Trophoblast cell (in vitro differentiated cells and primary cell): ENCODE measurements at places on chromosomes 7 and 10.

DNA sequence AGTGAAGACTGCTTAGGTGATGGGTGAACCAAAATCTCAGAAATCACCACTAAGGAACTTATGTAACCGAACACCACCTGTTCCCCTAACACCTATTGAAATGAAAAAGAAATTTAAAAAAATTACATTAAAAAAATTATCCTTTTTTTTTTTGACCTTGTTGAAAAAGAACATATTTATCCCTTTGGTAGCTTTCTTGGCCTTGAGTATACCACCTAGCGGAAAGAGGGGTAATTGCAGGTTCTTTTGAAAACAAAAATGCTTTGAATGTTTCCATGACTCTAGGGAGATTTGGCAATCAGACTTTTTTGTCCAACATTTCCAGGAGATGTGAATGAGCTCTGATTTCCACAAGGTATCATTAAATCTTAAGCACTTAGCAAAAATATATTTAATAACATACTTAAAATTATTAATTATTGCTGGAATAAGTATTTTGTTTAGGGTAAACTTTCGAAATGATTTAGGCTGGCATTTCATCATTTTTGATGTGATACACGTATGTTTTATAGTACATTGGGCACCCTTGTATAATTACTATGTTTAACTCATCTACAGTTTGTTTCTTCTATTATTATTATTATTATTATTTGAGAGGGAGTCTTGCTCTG, 47.0 kb upstream of the ELMO1 start:
- H3K27me3 ChIP-seq: no peaks in the 10 kb centered on the region
- H3K27ac ChIP-seq: peak overlapping the region; percentile 31
- no peak overlapping the region for H3K4me3 ChIP-seq
- peak; percentile 87 for DNase-seq

GRCh38 chr7:51543801-51544553, 227.4 kb upstream of the COBL start:
- H3K36me3 ChIP-seq: no peaks in the 10 kb centered on the region
- DNase-seq: no peak
- peaks cover 5% of the 10 kb centered on the region for H3K4me1 ChIP-seq

DNA sequence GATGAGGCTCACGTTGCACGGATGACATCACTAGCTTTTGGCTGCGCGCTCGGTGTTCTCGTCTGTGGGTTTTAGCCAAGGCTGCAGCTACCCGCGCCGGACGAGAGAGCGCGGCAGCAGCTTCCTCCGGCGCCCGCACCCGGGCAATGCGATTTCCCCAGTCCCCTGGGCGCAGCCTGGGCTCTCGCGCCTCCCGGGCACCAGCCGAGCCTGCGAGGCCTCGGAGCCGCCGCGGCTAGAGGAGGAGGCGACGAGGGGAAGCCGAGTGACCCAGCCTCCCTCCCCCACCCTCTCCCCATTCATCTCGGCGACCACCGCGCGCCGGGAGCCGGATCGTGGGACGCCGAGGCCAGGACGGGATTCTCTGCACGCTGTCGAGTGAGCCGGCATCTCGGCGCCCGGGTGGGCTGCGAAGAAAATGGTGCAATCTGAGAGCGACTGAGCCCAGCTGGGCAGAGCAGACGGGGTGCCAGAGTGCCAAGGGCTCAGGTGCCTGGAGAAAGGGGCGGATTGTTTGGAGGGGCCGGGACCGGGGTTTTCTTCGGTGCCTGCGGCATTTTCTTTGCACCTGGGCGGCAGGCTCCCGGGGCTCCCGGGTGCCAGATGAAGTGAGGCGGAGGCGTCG, 1.2 kb upstream of the TMEM178B start:
- peak overlapping the region; percentile 36 for H3K4me3 ChIP-seq
- no peak for DNase-seq
- H3K27ac ChIP-seq: no peak overlapping the region
- no peaks in the 10 kb centered on the region for H3K36me3 ChIP-seq
- peaks cover 39% of the 10 kb centered on the region for H3K27me3 ChIP-seq
- H3K4me1 ChIP-seq: peaks cover 15% of the 10 kb centered on the region

- H3K27me3 ChIP-seq: no peaks in the 10 kb centered on the region
- H3K4me1 ChIP-seq: peaks cover 4% of the 10 kb centered on the region
- H3K27ac ChIP-seq: no peak overlapping the region
- H3K4me3 ChIP-seq: no peak overlapping the region
- no peaks in the 10 kb centered on the region for H3K36me3 ChIP-seq
Observed at GRCh38 chr10:15737656-15738055, 17.9 kb upstream of the ITGA8 start.

DNA sequence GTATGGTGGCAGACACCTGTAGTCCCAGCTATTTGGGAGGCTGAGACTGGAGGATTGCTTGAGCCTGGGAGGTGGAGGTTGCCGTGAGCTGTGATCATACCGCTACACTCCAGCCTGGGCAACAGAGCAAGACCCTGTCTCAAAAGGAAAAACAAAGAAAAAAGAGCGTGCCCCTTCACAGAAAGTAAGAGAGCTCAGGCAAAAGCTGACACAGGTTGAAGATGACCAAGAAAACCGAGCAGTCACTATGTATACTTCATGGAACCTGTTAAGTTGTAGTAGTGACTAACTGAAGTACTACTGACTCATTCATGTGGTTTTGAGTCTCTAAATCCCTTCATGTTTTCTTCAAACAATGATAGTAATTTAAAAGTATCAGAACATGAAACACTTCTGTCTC, 1.2 kb upstream of the PRRT4 start:
- H3K4me1 ChIP-seq: peaks cover 34% of the 10 kb centered on the region
- no peaks in the 10 kb centered on the region for H3K27me3 ChIP-seq
- H3K27ac ChIP-seq: no peak overlapping the region
- DNase-seq: no peak

- H3K27me3 ChIP-seq: no peaks in the 10 kb centered on the region
- DNase-seq: no peak
- H3K36me3 ChIP-seq: no peaks in the 10 kb centered on the region
- H3K4me1 ChIP-seq: no peaks in the 10 kb centered on the region
- no peak overlapping the region for H3K27ac ChIP-seq
- no peak overlapping the region for H3K4me3 ChIP-seq
Observed at GRCh38 chr10:68121020-68121743, 11.9 kb downstream of the MYPN start.

DNA sequence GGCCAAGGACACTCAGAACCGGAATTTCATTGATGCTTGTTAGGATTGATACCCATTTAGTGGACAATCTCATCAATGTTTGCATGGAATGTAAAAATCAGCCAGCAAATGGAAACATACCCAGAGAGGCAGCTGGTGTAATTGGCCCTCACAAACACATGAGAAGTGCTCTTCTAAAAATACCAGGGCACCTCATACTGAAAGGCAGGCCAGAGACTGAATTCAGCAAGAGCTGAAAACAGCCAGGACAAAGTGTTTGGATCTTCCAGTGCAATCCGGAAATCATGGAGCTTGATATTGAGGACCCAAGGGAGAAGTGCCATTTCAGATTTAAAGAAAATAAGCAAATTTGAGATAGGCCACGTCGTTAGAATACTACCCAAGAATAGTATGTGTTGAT, 498.6 kb downstream of the GALNT17 start:
- H3K27ac ChIP-seq: no peak overlapping the region
- H3K27me3 ChIP-seq: no peaks in the 10 kb centered on the region
- H3K36me3 ChIP-seq: no peaks in the 10 kb centered on the region
- DNase-seq: no peak

- no peak overlapping the region for H3K27ac ChIP-seq
- H3K4me3 ChIP-seq: no peak overlapping the region
- no peaks in the 10 kb centered on the region for H3K27me3 ChIP-seq
- H3K36me3 ChIP-seq: no peaks in the 10 kb centered on the region
Observed at GRCh38 chr10:110425684-110426293, 71.9 kb upstream of the DUSP5 start.

DNA sequence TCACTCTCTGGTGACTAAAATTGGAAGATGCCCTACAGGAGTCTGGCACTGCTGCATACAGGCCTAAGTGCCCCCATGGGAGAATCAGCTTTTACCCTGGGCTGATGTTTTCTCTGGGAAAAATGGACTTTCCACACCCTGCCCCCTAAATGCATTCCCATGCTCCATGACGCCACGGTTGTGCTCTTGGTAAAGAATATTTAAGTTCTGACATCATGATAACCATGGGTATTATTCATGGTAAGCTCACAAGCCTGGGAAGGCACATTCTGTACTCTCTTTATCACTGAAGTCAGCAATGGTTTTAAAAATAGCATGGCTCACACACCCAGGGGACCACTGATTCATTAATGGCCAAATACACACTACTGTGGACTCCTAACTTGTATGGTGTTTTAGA, 43.4 kb downstream of the HIPK2 start:
- no peak overlapping the region for H3K4me3 ChIP-seq
- no peaks in the 10 kb centered on the region for H3K4me1 ChIP-seq
- no peaks in the 10 kb centered on the region for H3K27me3 ChIP-seq
- no peaks in the 10 kb centered on the region for H3K36me3 ChIP-seq
- H3K27ac ChIP-seq: no peak overlapping the region
- peak; percentile 14 for DNase-seq

GRCh38 chr10:110401401-110402076, 96.2 kb upstream of the DUSP5 start:
- H3K36me3 ChIP-seq: no peaks in the 10 kb centered on the region
- no peak overlapping the region for H3K27ac ChIP-seq
- DNase-seq: no peak
- H3K4me3 ChIP-seq: no peak overlapping the region
- H3K4me1 ChIP-seq: peaks cover 18% of the 10 kb centered on the region

- no peak overlapping the region for H3K4me3 ChIP-seq
- H3K36me3 ChIP-seq: no peaks in the 10 kb centered on the region
- no peaks in the 10 kb centered on the region for H3K27me3 ChIP-seq
- peaks cover 4% of the 10 kb centered on the region for H3K4me1 ChIP-seq
- H3K27ac ChIP-seq: no peak overlapping the region
Observed at GRCh38 chr7:76428868-76429805, 4.4 kb downstream of the ZP3 start.

DNA sequence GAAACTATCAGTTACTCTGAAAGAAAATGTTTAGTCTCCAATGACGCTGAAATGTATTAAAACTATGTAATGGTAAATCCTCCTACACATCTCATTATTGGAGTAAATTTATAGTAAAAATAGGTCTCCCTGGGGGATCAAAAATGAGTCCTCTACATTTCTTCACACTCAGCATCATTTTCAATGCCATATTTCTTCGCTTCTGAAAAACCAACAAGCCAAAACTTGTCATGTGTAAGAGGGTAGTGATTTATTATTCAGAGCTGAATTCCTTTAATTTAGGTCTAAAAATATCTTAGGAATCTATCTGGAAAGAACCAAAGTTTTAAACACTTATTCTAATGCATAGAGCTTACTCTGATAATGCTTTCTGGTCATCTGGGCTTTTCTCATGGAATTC, 3.0 kb downstream of the PDK4 start:
- peaks cover 12% of the 10 kb centered on the region for H3K27me3 ChIP-seq
- no peaks in the 10 kb centered on the region for H3K36me3 ChIP-seq
- no peak overlapping the region for H3K27ac ChIP-seq
- H3K4me3 ChIP-seq: no peak overlapping the region
- no peak for DNase-seq

DNA sequence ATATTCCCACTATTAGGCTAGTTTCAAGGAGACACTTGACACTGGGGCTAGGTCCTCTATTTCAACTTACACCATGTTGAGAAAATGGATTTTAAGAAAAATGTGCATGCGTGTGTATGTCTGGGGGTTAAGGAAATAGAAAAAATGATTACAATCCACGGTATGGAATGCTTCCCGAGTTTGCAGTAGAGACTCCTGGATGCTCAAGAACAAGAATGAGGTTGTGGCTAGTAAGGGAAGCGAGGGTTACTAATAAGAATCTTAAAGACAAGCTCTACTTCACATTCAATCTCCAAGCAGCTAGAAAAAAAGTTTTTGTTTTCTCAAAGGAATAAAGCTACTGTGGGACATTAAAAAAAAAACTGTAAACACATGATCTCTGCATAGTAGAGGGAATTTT, 54.7 kb downstream of the ANK3 start:
- DNase-seq: no peak
- H3K4me3 ChIP-seq: no peak overlapping the region
- no peaks in the 10 kb centered on the region for H3K4me1 ChIP-seq
- H3K27ac ChIP-seq: no peak overlapping the region
- H3K27me3 ChIP-seq: no peaks in the 10 kb centered on the region

- no peaks in the 10 kb centered on the region for H3K36me3 ChIP-seq
- H3K27ac ChIP-seq: no peak overlapping the region
- no peak overlapping the region for H3K4me3 ChIP-seq
- H3K4me1 ChIP-seq: no peaks in the 10 kb centered on the region
- no peaks in the 10 kb centered on the region for H3K27me3 ChIP-seq
- no peak for DNase-seq
Observed at GRCh38 chr10:16673443-16673842, 143.8 kb downstream of the RSU1 start.

DNA sequence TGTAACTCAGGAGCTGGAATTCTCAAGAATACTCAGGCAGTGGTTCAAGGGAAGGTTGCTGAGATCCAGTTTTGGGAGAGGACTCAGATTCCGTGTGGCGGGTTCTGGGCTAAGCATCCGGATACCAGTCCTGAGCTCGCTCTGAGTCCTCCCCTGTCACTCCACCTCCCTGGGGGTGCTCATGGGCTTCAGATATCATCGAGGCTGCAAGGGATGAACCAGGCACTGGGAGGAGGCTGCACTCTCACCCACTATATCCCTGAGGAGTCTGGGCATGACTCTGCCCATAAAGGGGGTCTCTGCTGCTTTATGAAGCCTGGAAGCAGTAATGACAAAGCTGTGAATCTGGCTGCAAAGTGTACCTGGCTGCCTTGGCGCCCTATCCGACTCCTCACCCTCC, 188.5 kb downstream of the TNS3 start:
- peaks cover 78% of the 10 kb centered on the region for H3K36me3 ChIP-seq
- no peaks in the 10 kb centered on the region for H3K4me1 ChIP-seq
- H3K27ac ChIP-seq: no peak overlapping the region
- H3K4me3 ChIP-seq: no peak overlapping the region
- H3K27me3 ChIP-seq: no peaks in the 10 kb centered on the region

- no peak for DNase-seq
- H3K36me3 ChIP-seq: no peaks in the 10 kb centered on the region
- H3K27ac ChIP-seq: no peak overlapping the region
- H3K4me3 ChIP-seq: no peak overlapping the region
- no peaks in the 10 kb centered on the region for H3K4me1 ChIP-seq
Observed at GRCh38 chr7:31553661-31554081, 39.8 kb downstream of the ITPRID1 start.

DNA sequence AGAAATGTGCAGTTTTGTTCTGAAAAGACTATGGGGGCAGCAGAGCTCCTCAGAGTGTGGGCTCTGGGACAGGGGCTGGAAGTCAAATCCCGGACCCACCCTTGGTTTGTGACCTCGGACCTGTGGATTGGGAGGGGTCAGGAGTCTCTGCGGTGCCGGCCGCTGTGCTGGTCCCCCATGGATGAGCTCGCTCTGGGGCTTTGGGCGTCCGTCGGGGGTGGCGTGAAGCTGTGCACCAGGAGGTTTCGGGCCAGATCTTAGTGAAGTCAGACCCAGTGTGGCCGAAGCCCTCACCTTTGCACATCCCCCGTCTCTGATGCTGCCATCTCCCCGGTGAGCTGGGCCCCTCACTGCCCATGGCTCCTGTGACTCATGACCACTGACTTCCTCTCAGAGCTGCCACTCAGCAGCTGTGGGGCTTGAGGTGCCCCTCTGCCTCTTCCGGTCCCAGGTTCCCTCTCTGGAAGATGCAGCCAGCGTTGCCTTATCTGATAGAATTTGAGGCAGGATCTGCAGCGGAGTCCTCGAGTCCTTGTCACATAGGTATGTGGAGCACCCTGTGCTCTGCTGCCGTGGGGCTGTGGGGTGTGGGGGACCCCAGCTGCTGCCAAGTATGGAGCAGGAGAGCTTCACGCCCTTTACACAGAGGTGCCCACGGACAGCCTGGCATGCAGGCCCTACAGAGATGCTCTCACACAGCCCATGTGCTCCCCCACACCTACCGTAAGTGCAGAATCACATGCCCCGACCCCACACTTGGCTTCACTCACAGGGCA, 11.4 kb upstream of the SCART1 start:
- DNase-seq: no peak
- no peaks in the 10 kb centered on the region for H3K27me3 ChIP-seq
- no peak overlapping the region for H3K27ac ChIP-seq
